Stimulated activated CD4-positive, alpha-beta T cell treated with anti-CD3 and anti-CD28 coated beads, Interleukin-1b, Interleukin-23, amount 100 ng/mL, for 24 hours (primary cell): ENCODE measurements at places on chromosomes 6 and 20.

DNA sequence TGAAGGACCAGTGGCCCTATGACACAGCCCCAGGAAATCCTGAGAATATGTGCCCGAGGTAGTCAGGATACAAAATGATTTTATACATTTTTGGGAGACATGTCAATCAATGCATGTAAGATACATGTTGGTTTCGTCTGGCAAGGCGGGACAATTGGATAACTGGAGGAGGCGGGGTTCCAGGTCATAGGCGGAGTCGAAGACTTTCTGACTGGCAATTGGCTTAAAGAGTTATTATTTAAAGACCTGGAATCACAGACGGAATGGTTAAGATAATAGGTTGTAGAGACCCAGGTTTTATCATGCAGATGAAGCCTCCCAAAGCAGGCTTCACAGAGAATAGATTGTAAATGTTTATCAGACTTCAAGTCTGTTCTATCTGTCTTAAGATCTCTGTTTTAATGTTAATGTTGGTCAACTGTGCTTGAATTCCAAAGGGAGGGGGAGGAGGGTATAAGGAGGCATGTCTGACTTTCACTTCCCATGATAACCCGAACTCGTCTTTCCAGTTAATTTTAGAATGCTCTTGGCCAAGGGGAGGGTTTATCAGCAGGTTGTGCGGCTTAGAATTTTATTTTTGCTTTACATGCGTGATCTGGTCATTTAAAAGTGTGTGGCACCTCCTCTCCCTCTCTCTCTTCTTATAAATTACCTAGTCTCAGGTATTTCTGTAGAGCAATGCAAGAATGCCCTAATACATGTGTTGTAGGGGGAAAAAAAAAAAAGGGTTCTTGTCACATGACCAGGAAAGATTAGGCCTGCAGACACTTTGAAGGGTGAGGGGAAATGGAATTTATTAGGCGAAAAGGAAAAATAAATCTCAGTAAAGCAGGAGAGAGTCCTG, 230.7 kb downstream of the NFATC2 start:
- DNase-seq, result no peak

- DNase-seq, result no peak
These were observed 88.3 kb downstream of the SH3BGRL2 start for GRCh38 chr6:79719248-79719960.

DNA sequence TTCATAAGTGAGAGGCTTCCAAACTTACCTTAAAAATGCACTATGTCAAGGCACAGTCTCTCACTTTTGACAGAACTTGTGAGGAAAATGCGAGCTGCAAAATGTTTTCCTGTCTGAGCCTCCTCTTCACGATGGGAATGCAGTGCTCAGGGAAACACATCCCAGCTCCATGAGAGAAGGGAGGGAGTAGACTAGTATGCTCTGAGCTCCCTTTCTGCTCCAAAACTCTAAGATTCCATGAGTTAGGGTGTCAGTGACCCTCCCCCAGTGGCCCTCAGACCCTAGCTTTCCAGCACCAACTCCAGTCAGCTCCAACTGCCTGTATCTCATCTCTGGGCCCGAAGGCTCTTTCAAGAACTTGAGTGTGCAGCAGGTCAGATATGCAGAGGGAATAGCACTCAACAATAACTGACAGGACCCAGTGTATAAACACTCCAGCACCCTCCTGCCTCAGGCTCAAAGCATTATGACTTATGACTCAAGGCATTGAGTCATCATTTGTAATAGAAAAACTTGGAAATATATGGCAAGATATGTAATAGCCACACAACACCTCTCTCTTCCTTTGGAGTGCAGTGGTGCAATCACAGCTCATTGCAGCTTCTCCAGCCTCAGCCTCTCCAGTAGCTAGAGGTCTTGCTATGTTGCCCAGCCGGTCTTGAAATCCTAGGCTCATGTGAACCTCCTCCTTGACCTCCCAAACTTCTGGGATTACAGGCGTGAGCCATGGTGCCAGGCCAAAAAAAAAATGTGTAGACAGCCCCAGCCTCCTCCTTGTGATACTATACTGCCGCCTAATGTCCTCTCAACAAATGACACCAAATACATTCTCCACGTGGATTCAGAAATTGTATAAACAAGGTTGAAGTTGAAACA, 16.7 kb upstream of the ENTPD6 start:
- no peak for DNase-seq

- DNase-seq, result no peak
These were observed 70.5 kb downstream of the CDS2 start for GRCh38 chr20:5197270-5197827.

- DNase-seq, result no peak
These were observed 27.1 kb downstream of the ULBP1 start for GRCh38 chr6:149990661-149991471.
